ENCODE measurements at places on chromosomes 6 and 20.

DNA sequence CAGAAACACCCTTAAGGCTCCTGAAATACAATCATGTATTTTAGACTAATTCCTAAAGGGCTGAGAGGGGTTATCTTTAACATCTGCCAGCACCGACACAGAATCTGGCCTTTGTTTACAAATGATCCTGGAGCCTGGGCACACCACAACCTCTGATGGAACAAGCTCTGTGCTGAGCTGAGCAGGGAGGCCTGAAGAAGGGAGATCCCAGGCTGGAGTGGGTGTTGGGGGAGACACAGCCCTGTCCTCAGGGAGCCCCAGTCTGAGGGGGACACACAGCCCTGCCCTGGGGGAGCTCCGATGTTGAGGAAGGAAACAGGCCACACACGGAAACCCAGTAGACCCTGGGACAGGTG, 130.5 kb downstream of the VEGFA start:
- no peak for DNase-seq

- no peak for DNase-seq
Observed at GRCh38 chr6:16929809-16930208, 168.5 kb upstream of the ATXN1 start.

- DNase-seq, result no peak
Observed at GRCh38 chr6:91681296-91681695, 1094.4 kb upstream of the MAP3K7 start.

DNA sequence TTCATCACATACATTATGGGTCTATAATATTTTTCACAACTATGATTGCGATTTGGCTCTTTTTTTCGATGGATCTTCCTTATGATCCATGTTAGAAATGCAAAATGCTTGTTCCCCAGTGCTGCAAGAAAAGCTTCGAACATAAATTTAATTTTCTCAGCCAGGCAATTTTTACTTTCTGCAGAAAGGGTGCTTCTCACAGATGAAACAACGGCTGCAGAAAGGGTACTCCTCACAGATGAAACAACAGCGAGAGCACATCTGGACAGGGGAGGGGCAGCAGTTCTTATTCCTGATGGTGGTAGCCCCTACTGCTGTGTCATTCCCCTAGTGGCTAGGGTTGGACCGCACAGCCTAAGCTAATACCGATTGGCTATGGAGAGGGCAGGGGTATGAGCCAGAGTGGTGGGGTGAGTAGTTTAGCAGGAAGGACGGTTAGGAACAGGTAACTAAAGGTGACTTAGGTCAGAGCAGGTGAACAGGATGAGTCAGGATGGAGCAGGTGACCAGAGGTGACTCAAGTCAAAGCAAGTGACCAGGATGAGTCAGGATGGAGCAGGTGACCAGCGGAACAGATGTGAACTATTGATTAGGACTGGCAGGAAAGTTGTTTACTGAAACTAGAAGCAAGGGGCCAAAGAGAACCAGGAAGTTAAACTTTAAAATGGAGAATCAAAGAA, 13.4 kb upstream of the TREML4 start:
- DNase-seq, result no peak

GRCh38 chr6:136307351-136307750, 17.7 kb upstream of the BCLAF1 start:
- no peak for DNase-seq

- DNase-seq, result no peak
Observed at GRCh38 chr6:124551711-124552233, 410.5 kb upstream of the RNF217 start.

DNA sequence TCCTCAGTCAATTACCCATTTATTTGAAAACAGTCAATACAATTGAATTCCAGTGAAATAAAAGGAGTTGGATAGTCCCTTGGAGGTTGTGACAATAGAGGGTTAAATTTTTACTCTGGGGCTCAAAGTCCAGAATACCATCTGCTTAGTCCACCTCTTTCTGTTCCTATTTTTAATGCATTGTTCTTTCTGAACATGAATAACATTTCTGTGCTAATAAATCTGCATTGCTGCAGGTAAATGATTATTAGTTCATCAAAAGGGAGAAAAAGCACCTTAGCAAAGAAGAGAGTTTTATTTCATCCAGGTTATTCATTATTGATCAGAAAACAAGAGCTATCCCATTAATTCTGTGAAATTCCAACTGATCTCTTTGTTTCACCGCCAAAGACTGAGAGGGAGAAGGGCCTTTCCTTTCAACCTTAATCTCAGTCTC, 166.1 kb upstream of the OLIG3 start:
- no peak for DNase-seq

DNA sequence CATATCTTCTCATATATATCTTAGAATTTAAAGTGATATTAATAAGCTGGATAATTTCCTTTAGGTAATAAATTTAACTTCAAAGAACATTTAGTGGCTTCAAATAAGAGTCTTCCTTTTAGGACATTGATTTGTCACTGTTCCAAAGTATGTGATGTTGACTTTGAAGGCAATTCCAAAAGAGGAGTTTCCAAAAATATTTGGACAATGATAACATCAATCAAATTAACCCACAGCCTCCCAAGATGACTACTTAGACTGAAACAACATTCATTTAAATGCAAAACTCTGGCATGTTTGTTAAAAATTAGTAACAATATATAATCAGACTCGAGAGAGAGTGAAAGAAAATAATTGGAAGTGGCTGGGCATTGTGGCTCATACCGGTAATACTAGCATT, 211.1 kb downstream of the OGFRL1 start:
- no peak for DNase-seq

DNA sequence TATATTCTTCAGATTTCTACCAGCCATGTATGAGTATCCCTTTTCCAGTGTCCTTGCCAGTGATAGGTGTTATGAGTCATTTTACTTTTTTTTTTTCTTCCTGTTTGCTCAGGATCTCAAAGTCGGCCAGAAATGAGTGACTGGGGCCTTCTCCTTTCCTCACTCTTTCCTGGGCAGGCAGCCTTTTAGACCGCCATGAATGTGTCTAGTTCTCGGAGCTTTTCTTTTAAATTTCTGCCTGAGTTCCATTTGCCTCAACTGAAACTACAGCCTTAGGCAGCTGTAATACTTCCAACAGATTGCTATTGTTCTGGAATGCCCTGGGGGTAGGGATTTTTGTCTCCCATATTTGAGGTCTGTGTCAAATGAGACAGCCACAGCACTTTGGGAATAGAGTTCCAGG, 83.7 kb downstream of the STXBP5 start:
- DNase-seq, result no peak

- DNase-seq, result no peak
Observed at GRCh38 chr6:84284428-84285049, 57.1 kb upstream of the CEP162 start.

GRCh38 chr20:8568075-8568474, 436.0 kb downstream of the PLCB1 start:
- no peak for DNase-seq

- no peak for DNase-seq
Observed at GRCh38 chr20:9339708-9340107, 174.7 kb upstream of the LAMP5 start.

DNA sequence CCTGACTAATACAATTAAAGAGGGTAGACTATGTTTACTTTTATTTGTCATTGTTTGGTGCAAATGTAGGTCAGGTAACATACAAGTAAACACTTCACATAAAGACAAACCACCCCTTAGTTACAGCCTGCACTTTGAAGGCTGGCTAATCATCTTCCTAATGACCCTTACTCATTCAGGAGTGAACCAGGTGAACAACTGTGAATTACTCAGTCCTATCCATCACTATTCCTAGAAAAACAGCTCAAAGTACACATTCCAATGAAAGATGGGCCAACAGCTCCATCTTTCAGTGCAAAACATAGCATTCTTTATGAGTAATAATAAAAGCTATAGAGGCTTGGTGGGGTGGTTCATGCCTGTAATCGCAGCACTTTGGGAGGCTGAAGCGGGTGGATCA, 78.2 kb downstream of the FRK start:
- no peak for DNase-seq

GRCh38 chr6:24667378-24667803, 514 bp downstream of the ACOT13 start:
- DNase-seq, result no peak

GRCh38 chr20:44632103-44632752, 19.3 kb downstream of the ADA start:
- DNase-seq, result no peak

DNA sequence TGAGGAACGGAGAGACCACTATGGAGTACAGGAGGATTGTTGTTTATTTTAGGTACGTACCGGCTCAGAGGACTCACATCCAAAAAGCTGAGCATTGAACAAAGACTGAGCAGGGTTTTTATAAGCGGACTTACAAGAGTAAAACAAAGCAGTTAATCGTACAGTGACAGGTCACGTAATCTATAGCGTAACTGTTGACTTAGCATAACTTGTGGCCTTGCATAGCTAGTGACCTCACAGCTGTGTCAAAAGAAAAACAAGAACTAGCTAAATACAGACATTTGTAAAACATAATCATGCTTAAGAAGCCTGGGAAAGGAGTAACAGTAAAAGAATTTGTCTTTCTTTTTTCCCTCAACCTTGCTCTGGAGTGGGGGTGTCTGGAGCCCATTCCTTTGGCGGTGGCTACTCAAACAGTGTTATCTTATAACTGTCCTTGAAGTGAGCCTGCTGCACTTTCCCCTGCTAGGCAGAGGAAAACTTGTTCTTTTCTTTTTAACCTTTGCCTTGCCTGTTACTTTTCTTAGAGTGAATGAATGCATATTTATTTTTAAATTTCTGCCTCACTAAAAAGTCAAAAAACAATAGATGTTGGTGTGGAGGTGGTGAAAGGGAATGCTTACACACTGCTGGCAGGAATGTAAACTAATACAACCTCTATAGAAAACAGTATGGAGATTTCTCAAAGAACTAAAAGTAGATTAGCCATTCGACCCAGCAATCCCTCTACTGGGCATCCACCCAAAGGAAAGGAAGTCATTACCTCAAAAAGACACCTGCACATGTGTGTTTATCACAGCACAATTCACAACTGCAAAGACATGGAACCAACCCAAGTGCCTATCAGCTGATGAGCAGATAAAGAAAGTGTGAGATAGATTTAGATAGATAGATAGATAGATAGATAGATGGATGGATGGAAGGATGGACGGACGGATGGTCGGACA, 109.0 kb downstream of the TAF4 start:
- DNase-seq, result no peak

DNA sequence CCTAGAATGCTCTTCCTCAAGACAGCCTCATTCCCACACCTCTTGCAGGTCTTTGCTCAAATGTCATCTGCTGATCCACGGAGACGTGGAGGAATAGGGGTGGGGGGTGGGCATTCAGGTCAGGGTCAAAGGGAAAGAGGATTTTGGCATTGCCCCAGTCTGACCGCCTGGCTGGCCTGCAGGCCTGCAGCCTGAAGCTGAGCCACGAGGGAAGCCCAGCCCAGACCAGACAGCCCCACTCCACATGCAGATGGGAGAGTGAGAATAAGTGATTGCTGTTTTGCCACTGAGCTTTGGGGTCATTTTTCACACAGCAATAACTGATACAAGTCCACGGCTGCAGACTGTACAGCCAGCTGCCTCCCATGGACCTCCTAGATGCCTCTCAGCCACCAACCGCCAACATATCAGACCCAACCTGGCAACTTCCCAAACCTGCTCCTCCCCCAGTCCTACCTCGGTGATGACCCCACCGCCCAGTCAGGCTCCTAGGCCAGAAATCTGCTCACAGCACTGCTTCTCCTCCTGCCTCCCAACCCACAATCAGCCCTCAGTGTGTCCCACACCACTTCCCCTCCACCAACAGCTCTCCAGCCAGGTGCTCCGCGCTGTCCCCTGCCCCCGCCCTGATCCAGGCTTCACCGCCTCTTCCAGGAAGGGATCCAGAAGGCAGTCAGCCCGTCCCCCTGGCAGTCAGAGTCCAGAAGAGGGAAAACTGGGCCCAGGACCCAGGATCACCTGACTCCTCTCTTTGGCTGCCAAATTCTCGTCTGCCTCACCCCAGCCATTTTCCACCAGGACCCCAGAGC, 14.0 kb downstream of the KIAA1755 start:
- no peak for DNase-seq

- no peak for DNase-seq
Observed at GRCh38 chr6:101226677-101227135, 166.8 kb upstream of the GRIK2 start.

DNA sequence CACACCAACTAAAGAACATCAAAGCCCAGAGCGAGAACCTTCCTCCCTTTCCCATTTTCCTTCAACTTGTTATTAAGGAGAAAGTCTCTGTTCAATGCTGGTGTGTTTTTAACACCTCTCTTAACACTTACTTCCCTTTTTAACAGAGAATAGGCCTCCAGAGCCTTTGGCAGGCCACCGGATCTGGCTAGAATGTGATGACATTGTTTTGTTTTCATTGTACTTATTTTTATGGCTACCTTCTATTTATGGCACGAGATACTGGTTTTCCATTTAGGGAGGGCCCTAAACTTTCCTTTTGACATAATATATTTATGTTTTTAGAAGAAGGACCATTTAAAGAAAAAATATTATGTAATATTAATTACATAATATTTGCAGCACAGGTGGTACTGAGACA, 21.6 kb downstream of the TCF15 start:
- no peak for DNase-seq

- DNase-seq, result no peak
Observed at GRCh38 chr6:21886542-21887151, 293.1 kb downstream of the SOX4 start.

- DNase-seq, result no peak
Observed at GRCh38 chr6:116531675-116532570, 13.6 kb downstream of the TRAPPC3L start.

DNA sequence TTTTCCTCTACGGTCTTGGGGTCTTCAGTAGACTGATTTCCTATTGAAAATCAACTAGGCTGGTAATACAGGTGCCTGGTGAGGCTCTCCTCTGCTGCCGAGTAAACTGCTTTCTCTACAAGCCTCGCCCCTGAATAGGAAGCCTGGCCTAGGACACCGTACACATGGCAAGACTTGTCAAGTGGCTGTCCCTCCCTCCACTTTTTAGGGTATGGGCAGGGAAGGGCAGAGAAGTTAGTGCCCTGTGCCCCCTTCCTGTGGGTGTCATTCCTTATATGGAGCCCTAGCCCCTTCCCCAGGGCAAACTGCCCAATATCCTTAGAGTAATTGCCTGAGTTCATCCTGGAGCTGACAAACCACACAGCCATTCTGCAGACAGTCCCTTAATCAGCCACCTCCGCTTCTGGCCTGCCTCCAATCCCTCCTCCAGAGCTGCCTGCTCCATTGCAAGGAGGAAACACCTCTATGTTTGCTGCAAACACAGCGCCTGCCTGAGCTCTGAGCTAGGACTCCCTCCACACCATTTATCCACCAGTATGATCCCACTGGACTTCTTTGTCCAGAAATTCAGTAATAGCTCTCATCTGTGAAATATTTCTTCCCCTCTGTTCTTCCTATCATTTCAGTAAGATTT, 93.1 kb downstream of the CHD6 start:
- no peak for DNase-seq

DNA sequence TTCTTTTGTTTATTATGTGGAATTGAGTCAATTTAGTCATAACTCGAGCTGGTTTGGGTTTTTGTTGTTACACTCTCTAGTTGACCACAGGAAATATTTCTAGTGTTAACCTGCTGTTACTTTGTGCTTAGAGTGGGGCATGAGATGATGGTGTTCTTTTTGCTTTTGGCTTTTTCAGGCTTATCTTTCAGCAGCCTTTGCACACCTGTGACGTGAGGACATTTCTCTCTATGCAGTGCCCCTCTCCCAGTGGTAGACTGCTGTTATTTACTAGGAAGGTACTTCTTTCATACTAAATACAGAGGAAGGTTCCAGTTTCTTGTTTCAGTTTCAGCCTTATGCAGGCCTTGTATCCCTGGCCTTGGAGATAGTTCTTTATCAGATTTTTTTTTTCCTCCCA, 766.8 kb upstream of the MAN1A1 start:
- no peak for DNase-seq

All from vagina (tissue), 2 donors.